ENCODE measurements at places on chromosomes 1 and 21.

DNA sequence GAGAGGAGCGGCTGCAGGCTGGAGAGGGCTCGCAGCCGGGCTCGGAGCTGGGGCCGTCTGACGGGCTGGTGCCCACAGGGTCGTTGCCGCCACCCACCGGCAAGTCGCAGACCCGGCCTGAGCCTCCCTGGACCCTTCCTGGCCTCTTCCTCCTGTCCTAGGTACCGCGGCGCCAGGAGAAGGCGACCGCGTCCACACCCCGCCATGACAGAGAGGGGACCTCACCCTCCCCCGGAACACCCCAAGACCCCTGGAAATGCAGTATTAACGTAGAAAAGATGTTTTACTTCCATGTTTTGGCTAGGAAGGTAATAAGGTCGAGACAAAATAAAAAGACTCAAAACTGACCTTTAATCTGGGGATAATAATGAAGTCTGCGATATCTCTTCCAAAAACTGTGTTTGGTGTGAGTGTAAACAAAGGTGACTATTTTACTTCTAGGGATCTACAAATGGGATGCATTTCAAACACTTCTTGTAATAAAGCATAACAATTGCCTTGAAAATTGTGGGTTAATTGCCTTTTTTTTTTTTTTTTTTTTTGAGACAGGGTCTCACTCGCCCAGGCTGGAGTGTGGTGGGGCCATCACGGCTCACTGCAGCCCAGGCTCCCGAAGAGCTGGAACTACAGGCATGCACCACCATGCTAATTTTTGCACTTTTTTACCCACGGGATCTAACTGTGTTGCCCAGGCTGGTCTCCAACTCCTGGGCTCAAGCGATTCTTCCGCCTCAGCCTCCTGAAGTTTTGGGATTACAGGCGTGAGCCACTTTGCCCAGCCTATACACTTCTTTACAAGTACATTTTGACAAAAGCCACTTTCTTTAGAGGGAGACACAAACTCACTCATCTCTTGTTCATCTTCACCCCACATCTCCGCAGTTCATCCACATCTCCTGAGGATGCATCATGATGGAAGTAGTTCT, 838 bp upstream of the RSRP1 start:
- no peak for DNase-seq

- DNase-seq: no peak
These were observed 240.4 kb downstream of the SDCCAG8 start for GRCh38 chr1:243496187-243496646.

DNA sequence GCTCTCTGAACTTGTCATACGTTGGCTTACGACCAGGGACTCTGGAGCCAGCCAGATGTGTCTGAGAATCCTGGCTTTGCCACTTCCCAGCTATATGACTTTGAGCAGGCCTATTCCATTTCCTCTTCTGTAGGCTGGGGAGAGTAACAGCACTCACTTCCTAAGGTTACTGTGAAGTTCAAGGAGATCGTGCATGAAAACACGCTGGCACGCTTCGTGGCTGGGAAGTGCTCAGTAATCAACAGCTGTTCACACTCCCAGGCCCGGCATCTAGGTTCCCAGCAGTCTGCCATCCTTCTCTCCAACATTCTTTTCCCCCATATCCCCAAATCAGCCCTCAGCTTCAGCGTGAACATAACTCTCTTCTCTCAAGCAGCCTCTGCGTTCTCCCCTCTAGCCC, 2.0 kb downstream of the ASCL5 start:
- DNase-seq: no peak

DNA sequence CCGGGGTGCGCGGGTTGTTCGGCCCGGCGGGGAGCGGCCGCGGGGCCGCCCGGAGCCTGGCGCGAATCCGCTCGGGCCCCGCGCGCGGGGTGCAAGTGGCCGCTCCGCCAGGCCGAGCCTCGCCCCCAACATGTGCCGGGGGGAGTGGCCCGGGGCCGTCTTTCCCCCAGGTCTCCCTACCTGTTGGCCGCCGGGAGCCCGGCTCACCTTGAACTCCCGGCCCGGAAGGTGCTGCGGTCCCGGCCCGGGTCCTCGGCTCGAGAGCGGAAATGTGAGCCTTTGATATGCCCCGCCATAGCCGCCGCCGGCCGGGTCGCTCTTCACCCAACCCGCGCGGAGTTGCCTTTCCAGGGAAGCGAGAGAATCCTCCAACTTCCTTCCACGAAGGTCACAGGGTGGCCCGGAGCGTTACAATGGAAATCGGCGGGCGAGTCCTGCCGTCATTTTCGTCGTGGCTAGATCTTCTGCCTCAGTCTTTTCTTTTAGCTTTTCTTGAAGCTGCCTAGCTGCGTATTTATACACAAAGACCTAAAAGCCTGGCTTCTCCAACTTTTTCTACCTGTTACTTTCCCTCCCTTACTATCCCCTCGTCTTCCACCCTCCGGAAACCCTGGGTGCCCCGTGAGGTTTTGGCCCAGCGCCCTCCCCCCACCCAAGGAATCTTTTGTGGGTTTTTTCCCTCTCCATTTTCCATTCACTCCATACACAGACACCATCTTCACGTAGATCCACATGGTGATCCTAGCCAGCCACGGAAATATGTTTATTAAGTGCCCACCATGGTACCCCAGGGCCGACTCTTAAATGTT, 867 bp downstream of the PTGFRN start:
- peak; percentile 47 for DNase-seq

DNA sequence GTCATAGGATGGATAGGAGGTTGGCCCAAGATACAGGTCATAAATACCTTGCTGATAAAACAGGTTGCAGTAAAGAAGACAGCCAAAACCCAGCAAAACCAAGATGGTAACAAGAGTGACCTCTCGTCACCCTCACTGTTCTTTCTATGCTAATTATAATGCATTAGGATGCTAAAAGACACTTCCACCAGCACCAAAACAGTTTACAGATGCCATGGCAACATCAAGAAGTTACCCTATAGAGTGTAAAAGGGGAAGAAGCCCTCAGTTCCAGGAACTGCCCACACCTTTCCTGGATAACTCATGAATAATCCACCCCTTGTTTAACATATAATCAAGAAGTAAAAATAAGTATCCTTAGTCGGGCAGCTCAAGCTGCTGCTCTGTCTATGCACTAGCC, 671.9 kb downstream of the PTPRC start:
- DNase-seq: no peak

DNA sequence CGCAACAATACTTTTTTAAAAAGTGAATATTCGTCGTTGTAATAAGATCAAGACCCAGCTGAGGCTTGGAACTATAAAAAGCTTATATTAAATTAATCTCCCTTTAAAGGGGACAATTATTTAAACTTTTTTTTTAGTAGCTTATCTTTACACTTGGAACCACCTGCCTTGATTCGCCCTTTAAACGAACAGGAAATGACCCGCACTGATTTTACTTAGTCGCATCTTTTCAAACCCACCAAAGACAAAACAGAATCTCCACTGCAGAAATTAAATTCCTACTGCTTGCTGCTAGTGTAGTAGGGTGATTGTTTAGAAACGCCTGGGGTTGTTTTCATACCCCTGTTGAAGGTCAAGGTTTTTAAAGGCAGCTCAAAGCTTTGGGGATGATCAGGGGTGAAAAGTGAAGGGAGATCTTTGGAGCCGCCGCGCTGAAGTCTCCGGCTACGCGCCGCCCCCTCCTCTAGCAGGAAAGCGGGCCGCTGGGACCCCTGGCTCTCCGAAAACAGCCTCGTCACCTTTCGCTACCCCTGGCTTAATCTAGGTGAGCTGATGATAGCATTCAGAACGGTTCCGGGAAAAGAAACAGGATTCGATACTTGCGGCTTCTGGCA, 163.4 kb downstream of the RUNX1 start:
- DNase-seq: no peak

DNA sequence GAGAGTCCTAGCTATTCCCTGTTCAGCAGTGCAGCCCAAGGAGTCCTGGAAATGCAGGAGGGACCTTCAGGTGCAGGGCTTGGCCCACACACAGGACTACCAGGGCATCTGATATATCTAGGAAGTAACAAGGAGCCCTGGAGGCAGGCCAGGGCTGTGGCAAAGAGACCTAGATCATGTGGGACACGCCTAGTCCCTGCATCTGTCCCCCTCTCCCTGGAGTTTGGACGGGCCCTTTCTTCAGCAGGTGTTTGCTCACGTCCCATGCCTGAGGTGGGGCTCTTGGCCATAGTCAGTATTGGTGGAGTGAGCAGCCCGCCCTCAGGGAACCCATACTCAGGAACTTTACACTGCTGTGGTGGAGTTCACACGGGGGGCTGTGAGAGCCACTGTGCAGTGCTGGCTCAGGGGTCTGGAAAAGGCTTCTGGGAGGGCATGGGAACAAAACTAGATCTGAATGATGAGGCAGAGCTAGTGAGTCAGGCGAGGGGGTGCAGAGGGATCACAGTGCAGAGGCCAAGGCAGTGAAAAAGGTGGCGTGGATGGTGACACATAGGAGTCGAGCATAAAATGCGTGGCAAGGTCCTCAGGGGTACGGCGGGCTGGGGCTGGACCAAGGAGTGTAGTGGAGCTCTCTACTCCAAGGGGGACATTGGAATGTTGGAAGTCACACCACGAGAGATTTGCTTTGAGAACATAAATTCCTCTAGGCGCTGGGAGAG, 25.6 kb downstream of the TMEM53 start:
- no peak for DNase-seq

- no peak for DNase-seq
These were observed 243.5 kb downstream of the TGFB2 start for GRCh38 chr1:218588540-218589172.

DNA sequence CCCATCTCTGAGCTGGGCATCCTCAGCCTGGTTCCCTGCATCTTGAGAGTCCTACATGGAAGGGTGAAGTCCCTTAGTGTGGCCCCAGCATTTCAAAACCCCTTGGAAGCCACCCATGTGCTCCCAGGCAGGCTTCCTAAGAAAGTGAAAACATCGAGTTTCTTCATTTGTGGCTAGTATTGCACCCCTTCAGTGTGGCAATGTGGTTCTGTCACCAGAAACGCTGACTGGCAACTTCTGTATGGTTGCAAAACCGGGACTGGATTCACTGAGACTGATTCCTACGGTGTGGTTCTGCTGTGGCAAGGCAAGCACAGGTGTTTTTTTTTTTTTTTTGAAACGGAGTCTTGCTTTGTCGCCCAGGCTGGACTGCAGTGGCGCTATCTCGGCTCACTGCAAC, 9.0 kb upstream of the IFNGR2 start:
- DNase-seq: no peak

DNA sequence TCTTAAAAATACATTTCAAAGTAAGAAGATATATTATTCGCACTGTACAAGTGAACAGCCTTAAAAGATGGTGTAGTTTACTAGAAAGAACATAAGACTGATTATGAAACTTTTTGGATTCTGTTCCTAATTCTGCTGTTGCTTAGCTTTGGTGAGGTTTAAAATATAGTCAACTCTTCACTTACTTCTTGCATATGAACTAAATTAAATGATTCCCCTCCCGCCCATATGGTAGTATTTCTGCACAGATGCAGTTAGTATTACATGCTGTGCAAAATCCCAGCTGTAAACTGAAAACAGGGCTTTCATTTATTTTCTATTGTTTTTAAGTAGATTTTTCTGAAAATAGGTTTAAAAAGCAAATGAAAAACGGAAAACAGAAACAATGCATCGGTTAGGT, 345.4 kb upstream of the NCAM2 start:
- DNase-seq: no peak

DNA sequence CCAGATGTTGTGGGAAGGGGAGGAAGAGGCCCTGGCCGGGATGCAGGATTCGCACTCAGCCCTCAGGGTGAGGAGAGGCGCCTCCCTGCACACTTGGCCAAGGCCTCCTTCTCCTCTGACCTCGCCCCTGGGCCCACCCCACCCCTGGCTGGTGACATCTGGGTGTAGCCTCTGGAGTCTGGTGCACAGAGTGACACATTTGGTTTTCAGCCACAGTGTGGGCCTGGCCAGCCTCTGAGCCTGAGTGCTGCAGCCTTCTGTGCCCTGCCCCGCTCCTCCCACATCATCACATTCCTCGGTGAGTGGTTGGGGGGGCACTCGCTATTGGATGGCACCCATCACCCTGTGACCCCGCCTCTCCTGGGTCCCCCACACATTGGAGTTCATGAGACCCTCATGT, 45.8 kb downstream of the PRDM16 start:
- no peak for DNase-seq

- no peak for DNase-seq
These were observed 18.3 kb downstream of the NGF start for GRCh38 chr1:115319706-115320105.

GRCh38 chr1:224873434-224874369, 55.8 kb upstream of the DNAH14 start:
- DNase-seq: no peak

- DNase-seq: no peak
These were observed 60.9 kb downstream of the LHX4 start for GRCh38 chr1:180291004-180291403.

DNA sequence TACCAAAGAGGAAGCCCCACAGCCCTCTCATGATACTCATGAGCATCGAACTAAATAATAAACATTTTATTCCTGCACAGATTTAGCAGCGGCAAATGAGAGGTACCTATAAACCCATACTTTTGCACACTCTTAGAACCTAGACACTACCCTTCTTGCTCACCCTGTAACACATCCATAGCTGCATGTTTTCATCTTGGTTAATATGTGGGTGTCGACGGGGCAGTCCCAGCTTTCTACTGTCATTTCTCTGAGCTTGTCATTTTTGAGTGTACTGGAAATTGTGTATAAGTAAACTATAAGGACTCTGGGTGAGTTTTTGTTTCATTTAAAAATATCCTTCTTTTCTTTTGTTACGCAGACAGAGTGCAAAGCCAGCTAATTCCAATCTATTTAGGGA, 25.5 kb downstream of the OVGP1 start:
- DNase-seq: no peak

DNA sequence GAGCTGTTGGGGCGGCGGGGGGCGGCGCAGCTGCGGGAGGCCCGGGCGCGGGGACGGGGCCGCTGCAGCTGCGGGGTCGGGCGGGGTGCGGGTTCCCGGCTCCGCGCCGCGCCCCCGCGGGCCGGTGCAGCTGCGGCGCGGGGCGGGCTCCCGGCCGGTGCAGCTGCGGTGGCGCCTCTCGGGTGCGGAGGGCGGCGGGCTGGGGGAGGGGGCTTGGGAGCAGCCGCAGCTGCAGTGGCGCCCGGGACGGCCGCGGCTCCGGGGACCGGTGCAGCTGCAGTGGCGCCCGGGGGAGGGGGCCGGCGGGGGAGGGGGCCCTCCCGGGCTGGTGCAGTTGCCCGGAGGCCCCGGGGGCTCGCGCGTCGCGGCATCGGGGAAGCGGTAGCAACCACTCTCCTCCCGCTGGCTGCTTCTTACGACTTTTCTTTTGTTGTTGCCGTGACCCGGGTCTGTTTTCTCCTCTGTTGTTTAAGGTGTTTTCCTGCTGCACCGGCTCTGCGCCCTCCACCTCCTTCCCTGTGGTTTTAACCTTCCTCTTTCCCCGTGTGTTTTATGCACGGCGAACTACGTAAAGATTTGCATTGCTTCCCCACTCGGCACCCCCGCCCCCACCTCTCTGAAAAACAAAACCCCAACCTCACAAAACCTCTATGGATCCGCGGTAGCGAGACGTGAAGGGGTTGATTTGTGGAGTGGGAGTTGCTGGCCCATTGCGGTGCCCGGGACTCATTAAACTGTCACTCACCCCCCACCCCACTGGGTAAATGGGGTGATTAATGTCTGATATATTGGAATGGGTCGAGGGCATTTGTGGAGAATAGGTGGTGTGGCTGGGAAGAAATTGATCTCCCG, 1.7 kb upstream of the ZBTB18 start:
- peak; percentile 28 for DNase-seq

Data from stimulated activated CD4-positive, alpha-beta T cell treated with anti-CD3 and anti-CD28 coated beads, Interleukin-1b, Interleukin-23, amount 100 ng/mL, for 4 hours (primary cell).